ENCODE measurements at places on chromosomes 12 and 14. TPM values are rescaled to one million over a fixed set of nuclear protein-coding genes. Genes with fewer than 3 reads are reported as not detected.

KLHDC1 gene
- total RNA-seq = 0.16 TPM

PHETA1 gene
- 8.8 TPM for total RNA-seq

BCL11B gene
- 0.38 TPM for total RNA-seq

GLIPR1L1 gene
- not detected for total RNA-seq

C12orf54 gene
- total RNA-seq = not detected
